Keratinocyte (primary cell): ENCODE measurements at places on chromosomes 4 and X. TPM values are rescaled to one million over a fixed set of nuclear protein-coding genes. Genes with fewer than 3 reads are reported as not detected.

Gene FRG2
- polyA plus RNA-seq, result not detected in 3 replicates

Gene TIGD4
- 0.10 to 0.21 TPM (median 0.12 TPM) in 3 replicates for polyA plus RNA-seq

- no peak for DNase-seq
These were observed 48.5 kb upstream of the ZNF157 start for GRCh38 chrX:47321823-47322371.

- no peak for DNase-seq
These were observed 57.8 kb upstream of the STX18 start for GRCh38 chr4:4599481-4600275.

Gene C4orf50
- polyA plus RNA-seq, result not detected in 3 replicates

DNA sequence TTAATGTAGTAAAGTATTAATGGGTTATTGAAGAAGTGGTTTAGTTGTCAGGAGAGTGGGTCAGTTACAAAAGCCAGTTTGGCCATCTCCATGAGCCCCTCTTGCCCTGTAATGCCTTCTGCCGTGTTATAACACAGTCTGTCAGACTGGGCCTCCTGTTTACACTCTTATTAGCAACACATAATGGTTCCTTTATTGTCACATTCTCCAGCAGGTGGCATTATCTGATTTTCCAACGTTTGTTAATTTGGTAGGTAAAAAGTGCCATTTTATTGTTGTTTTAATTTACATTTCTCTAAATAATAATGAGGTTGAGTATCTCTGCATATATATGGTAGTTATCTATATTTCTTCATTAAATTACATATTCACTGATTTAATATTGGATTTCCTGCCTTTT, 560.8 kb downstream of the FGF13 start:
- DNase-seq, result no peak

- DNase-seq, result no peak
These were observed 8.0 kb upstream of the KCNE5 start for GRCh38 chrX:109632906-109633504.

Gene MAGEB17
- polyA plus RNA-seq, result not detected in 3 replicates

DNA sequence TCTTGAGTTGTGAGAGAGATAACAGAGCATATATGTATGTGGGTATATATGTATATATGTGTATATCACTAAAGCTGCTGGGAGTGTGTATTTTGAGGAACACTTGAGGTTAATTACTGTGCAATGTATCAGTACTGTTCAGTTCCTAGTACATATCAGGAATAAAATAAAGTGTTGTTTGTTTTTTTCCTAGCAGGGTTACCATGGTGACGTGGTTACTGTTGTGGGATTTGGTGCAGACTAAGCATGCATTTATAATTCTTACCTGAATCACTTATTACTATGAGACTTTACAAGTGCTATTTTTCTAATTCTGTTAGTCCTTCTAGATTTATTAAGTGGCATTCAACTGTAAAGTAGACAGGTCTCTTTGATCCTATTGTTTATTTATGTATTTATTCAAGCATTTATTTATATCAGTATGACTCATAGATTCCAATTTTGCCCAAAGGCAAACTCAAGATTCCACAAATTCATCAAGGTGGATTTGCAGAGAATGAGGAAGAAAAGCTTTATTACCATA, 26.9 kb upstream of the BEX4 start:
- no peak for DNase-seq

Gene GASK1B
- polyA plus RNA-seq, result 1.4 to 3.1 TPM (median 2.1 TPM) in 3 replicates

- DNase-seq, result no peak
These were observed 29.7 kb upstream of the MGST2 start for GRCh38 chr4:139635966-139636365.

GRCh38 chr4:36325926-36326325, 44.5 kb downstream of the DTHD1 start:
- DNase-seq, result no peak

DNA sequence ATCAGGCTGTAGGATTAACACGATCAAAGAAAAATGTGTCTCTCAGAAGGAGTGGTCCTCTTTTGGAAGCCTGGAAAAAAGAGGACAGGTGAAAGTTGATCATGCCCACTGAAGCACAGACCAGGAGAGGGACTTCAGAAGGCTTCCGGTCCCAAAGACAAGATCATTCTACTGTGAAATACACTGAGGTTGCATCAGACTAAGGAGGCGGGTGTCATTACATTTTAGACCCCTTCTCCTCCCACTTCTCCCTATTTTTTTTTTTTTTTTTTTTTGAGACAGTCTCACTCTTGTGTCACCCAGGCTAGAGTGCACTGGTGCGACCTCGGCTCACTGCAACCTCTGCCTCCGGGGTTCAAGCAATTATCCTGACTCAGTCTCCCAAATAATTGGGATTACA, 67.5 kb downstream of the RBM47 start:
- no peak for DNase-seq

Gene GAGE1
- not detected in 3 replicates for polyA plus RNA-seq

DNA sequence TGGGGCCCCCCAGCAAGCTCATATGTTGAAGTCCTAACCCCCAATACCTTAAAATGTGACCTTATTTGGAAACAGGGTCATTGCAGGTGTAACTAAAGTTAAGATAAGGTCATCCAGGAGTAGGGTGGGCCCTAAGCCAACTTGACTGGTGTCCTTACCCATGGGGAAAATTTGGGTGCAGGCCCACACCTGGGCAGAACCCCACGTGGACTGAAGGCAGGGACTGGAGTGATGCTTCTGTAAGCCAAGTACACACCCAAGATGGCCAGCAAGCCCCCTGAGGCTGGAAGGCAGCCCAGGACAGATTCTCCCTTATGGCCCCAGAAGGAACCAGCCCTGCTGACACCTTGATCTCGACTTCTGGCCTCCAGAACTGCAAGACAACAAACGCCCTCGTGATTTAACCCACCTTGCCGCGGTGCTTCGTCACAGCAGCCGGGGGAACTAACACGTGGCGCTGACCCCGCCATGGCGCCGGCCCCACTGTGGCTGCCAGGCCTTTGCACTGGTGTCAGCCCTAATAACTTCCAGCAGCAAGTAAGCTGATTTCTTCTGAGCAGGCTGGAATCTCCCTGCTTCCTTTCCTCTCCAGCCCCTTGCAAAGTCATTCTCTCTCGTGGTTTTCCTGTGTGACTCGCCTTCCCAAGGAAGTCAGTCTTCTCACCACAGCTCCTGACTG, 23.2 kb upstream of the MXD4 start:
- DNase-seq, result no peak

DNA sequence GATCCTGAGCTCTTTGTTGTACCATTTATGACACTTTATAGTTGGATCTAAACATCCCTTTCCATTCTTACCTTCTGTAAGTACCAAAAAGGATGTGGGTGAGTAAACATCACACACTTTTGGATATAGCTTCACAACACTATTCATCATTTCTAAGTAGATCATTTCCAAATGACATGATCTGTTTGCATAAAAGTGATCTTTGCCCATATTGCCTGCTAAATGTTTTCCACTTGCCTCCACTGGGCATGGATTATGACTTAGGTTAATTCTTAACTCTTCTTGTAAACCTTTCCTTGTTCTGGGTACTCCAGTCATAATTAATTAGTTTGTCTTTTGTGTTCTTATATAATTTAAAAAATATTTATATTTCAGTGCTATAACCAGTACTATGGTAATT, 244.9 kb upstream of the AGA start:
- DNase-seq, result no peak

DNA sequence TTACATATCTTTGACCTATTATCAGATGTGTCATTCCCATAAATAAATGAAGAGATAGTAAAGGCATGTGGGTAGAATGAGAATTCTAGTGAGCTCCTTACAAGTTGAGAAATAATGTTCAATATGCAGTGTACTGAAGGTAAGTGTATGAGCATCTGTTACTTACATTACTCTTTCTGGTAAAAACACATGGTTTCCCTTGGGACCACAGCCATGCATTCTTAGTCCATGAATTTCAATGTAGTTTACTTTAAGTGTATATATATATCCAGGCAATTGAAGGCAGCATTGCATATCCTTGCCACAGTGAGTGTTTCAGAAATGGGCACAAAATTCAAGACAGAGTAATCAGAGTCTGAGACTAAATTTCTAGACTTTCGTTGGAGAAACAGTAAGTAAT, 277.2 kb downstream of the CXXC4 start:
- no peak for DNase-seq

GRCh38 chr4:140617499-140618248, 48.9 kb upstream of the UCP1 start:
- no peak for DNase-seq

DNA sequence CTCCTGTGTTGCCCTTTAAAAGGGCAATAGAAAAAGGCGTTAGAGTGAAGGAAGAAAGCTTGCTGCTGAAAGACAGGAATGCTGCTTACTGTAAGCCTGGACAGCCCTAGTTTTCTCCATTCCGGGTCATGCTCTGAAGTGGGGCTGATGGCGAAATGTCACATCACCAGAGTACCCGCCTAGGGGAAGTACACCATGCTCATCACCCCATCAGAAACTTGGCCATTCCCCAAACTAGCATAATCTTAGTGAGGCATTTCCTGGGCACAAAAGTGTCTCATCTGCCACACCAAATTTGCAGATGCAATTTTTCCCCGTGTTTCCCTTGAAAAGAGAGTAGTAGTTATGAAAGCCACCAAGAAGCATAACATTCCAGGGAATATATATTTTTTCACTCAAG, 47.8 kb upstream of the CAMK2D start:
- DNase-seq, result no peak
